ENCODE measurements at places on chromosomes 7 and 10.
A peak's percentile ranks its signal among the peaks of the same experiment; 100 is the strongest.

DNA sequence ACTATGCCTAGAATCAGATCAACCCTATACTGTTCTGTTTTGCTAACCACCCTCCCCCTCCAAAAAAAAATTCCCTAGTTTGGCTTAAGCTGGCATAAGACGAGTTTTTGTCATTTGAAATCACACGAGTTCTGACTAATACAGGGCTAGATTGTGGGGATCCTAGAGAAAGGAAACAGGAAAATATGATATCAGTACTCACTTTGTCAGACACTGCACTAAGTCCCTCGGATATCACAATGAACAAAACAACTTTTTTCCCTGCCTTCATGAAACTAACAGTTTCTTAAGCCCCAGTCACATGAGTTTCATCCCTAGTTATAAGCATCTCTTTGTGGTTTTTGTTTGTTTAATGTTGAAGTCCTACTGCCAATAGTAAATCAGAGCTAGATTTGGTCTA, 118.5 kb downstream of the ITGB8 start:
- DNase-seq: no peak
- H3K4me3 ChIP-seq: no peak overlapping the region
- H3K27ac ChIP-seq: no peak overlapping the region
- H3K27me3 ChIP-seq: peaks cover 11% of the 10 kb centered on the region
- no peaks in the 10 kb centered on the region for H3K36me3 ChIP-seq

GRCh38 chr10:34768972-34769330, 46.1 kb downstream of the PARD3 start:
- peak overlapping the region; percentile 2 for H3K27ac ChIP-seq
- no peaks in the 10 kb centered on the region for H3K27me3 ChIP-seq
- H3K36me3 ChIP-seq: no peaks in the 10 kb centered on the region
- no peak overlapping the region for H3K4me3 ChIP-seq
- no peak for DNase-seq
- H3K4me1 ChIP-seq: peaks cover 44% of the 10 kb centered on the region

DNA sequence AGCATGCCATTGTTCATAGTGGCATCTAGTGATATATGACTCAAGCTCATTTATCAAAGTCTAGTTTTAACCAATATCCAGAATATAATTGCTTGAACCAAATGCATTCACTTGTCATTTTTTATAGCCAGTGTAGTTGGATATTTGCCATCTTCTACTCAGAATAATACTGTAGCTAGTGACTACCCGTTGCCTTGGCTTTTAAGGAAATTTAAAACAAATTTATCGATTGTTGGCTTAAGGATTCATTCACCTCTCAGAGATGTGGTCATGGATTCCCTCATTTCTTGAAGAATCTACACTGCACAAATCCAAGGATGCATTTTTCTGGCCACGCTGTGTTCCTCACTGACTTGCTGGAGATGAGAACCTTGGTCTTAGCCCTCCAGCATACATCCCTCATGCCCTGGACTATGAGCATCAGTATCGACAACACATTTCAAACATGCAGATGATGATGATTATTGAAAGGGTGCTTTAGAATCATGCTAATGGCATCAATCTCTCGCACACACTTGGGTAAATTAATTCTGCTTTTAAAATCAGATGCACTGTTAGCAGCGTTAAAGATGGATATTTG, 8.8 kb downstream of the ARID5B start:
- H3K4me1 ChIP-seq: peaks cover 13% of the 10 kb centered on the region
- H3K27ac ChIP-seq: no peak overlapping the region
- no peak overlapping the region for H3K4me3 ChIP-seq
- H3K36me3 ChIP-seq: peaks cover 14% of the 10 kb centered on the region
- H3K27me3 ChIP-seq: no peaks in the 10 kb centered on the region

DNA sequence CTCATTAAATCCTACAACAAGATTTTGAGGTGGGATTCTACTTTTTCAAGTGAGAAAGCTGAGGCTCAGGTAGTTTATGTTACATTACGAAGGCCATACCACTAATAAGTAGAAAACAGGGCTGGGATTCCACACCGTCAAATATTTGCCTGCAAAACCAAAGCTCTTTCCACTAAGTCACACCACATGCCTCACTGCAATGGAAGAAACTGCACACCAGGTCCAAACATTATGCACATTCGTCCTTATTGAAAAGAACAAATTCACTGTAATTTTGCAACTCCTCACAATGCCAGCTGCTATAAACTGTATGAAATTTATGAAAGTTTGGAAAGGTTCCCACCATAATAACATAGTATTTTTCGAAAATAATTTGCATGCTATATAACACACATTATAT, 66.5 kb downstream of the DGKB start:
- H3K36me3 ChIP-seq: peaks cover 2% of the 10 kb centered on the region
- peak overlapping the region; percentile 89 for H3K27ac ChIP-seq
- DNase-seq: no peak

GRCh38 chr10:73406846-73407245, 7.0 kb downstream of the ANXA7 start:
- no peak overlapping the region for H3K4me3 ChIP-seq
- DNase-seq: no peak
- peak overlapping the region; percentile 25 for H3K27ac ChIP-seq
- peaks cover 30% of the 10 kb centered on the region for H3K4me1 ChIP-seq
- H3K36me3 ChIP-seq: peaks cover 10% of the 10 kb centered on the region

DNA sequence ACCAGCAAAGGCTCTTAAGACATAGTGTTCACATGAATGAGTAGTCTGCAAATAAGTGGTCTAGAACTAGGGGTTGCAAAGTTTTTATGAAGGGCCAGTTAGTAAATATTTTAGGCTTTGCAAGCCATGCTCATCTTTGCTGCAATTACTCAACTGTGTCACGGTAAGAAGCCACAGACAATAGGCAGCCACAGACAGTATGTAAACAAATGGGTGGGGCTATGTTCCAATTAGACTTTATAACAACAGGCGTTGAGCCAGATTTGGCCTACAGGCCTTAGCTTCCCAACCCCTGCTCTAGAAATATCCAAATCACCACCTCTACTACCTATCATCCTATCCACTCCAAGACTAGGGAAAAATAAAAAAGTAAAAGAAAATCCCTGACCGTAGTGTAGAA, 9.2 kb downstream of the IKZF5 start:
- H3K36me3 ChIP-seq: peaks cover 3% of the 10 kb centered on the region
- H3K4me3 ChIP-seq: no peak overlapping the region
- no peak for DNase-seq
- no peaks in the 10 kb centered on the region for H3K4me1 ChIP-seq
- no peaks in the 10 kb centered on the region for H3K27me3 ChIP-seq

DNA sequence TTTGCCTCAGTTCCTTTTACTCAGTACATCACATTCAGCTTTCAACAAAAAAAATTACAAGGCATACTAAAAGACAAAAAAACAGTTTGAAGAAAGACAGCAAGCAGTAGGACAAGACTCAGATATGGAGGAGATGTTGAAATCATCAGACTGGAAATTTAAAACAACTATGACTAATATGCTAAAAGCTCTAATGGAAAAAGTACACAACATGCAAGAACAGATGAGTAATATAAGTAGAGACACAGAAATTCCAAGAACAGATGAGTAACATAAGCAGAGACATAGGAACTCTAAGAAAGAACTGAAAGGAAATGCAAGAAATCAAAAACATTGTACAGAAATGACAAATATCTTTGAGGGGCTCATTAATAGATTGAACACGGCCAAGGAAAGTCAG, 402.6 kb downstream of the NEBL start:
- no peaks in the 10 kb centered on the region for H3K4me1 ChIP-seq
- peaks cover 6% of the 10 kb centered on the region for H3K36me3 ChIP-seq
- no peak for DNase-seq
- H3K27me3 ChIP-seq: no peaks in the 10 kb centered on the region
- H3K27ac ChIP-seq: peak overlapping the region; percentile 78

DNA sequence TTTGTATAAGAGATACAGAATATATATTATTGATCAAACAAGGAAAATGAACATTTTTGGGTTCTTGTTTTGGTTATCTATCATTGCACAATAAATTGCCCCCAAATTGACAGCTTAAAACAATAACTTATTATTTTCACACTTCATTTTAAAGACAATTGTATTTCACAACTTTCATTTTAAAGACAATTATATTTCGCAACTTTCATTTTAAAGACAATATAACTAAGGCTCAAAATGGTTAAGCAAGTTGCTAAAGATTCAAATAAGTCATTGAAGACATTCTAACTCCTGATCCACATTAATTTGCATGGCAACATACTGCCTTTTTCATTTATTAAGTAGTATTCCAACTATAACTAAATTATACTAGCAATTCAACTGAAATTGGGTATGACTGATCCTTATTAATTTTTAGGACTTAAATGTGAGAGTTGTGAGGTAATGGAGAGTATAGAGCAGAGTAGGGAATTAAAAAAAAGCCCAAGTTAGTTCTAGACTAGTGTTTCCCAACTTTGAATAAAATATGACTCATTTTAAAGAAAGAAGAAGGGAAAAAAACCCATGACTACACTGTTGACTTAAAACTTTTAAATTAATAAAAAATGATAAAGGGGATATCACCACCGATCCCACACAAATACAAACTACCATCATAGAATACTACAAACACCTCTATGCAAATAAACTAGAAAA, 9.9 kb upstream of the STEAP2 start:
- no peak overlapping the region for H3K4me3 ChIP-seq
- no peaks in the 10 kb centered on the region for H3K36me3 ChIP-seq
- no peak for DNase-seq
- no peaks in the 10 kb centered on the region for H3K4me1 ChIP-seq
- H3K27me3 ChIP-seq: peaks cover 16% of the 10 kb centered on the region

GRCh38 chr7:112136271-112137008, 69.8 kb downstream of the DOCK4 start:
- no peak overlapping the region for H3K27ac ChIP-seq
- no peak for DNase-seq
- H3K36me3 ChIP-seq: no peaks in the 10 kb centered on the region
- no peak overlapping the region for H3K4me3 ChIP-seq
- peaks cover 46% of the 10 kb centered on the region for H3K4me1 ChIP-seq

- DNase-seq: no peak
- peaks cover 7% of the 10 kb centered on the region for H3K36me3 ChIP-seq
- no peaks in the 10 kb centered on the region for H3K27me3 ChIP-seq
Observed at GRCh38 chr7:55188590-55189138, 169.8 kb downstream of the EGFR start.

GRCh38 chr10:125565046-125565445, 117.9 kb downstream of the TEX36 start:
- peaks cover 2% of the 10 kb centered on the region for H3K36me3 ChIP-seq
- H3K4me3 ChIP-seq: no peak overlapping the region
- H3K4me1 ChIP-seq: no peaks in the 10 kb centered on the region
- no peak overlapping the region for H3K27ac ChIP-seq
- DNase-seq: no peak
- H3K27me3 ChIP-seq: peaks cover 20% of the 10 kb centered on the region

- H3K27me3 ChIP-seq: no peaks in the 10 kb centered on the region
- no peaks in the 10 kb centered on the region for H3K36me3 ChIP-seq
- no peak for DNase-seq
- no peak overlapping the region for H3K4me3 ChIP-seq
Observed at GRCh38 chr10:108785011-108785410, 1138.3 kb downstream of the XPNPEP1 start.

GRCh38 chr10:61830072-61830845, 71.2 kb upstream of the ARID5B start:
- H3K27me3 ChIP-seq: no peaks in the 10 kb centered on the region
- no peaks in the 10 kb centered on the region for H3K36me3 ChIP-seq

GRCh38 chr10:7218968-7219367, 191.9 kb downstream of the SFMBT2 start:
- no peak overlapping the region for H3K4me3 ChIP-seq
- H3K4me1 ChIP-seq: peaks cover 12% of the 10 kb centered on the region
- H3K36me3 ChIP-seq: peaks cover 9% of the 10 kb centered on the region
- no peak for DNase-seq

DNA sequence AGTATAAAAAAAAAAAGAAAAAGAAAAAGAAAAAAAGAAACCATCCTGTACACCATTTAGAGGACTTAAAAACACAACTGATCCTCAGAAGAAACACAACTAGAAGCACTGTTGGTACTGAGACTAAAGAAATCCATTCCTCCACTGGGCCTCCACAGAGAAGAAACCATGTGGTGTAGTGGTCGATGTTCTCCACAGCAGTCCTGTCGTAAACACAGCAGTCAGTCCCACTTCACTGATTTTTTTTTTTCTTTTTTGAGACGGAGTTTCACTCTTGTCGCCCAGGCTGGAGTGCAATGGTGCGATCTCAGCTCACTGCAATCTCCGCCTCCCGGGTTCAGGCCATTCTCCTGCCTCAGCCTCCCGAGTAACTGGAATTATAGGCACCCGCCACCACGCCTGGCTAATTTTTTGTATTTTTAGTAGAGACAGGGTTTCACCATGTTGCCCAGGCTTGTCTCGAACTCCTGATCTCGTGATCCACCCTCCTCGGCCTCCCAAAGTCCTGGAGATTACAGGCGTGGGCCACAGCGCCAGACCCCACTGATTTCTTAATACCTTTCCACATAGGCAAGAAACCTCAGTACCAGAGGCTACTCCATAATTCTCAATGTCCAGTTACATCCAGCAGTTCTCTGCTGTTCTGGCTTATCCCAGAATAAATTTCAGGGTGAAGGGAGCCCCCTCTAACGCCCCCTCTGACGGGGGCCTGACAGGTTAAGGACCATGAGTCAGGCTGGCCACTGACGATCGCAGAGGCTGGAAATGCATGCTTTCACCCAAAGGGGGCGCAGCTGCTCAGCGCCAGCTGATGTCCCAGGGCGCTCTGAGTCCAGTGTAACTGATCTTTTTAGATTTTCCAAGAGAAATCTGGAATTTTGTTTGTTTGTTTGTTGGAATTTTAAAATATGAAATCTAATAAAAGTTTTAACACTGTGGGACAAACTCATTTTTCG, 24.8 kb upstream of the FFAR4 start:
- no peaks in the 10 kb centered on the region for H3K36me3 ChIP-seq
- H3K27me3 ChIP-seq: peaks cover 5% of the 10 kb centered on the region

GRCh38 chr7:84735011-84735410, 451.8 kb downstream of the SEMA3D start:
- H3K27me3 ChIP-seq: no peaks in the 10 kb centered on the region
- no peaks in the 10 kb centered on the region for H3K36me3 ChIP-seq
- no peak overlapping the region for H3K4me3 ChIP-seq
- no peak overlapping the region for H3K27ac ChIP-seq

GRCh38 chr10:84258034-84258695, 13.3 kb downstream of the RGR start:
- no peak for DNase-seq
- no peak overlapping the region for H3K27ac ChIP-seq
- no peak overlapping the region for H3K4me3 ChIP-seq

GRCh38 chr7:99840136-99840869, 12.5 kb downstream of the CYP3A43 start:
- H3K27ac ChIP-seq: no peak overlapping the region
- H3K4me1 ChIP-seq: no peaks in the 10 kb centered on the region
- DNase-seq: no peak
- H3K4me3 ChIP-seq: no peak overlapping the region
- H3K36me3 ChIP-seq: no peaks in the 10 kb centered on the region

- peaks cover 67% of the 10 kb centered on the region for H3K36me3 ChIP-seq
- H3K4me1 ChIP-seq: peaks cover 3% of the 10 kb centered on the region
- H3K27ac ChIP-seq: no peak overlapping the region
- no peak overlapping the region for H3K4me3 ChIP-seq
- no peaks in the 10 kb centered on the region for H3K27me3 ChIP-seq
Observed at GRCh38 chr10:14918964-14919363, 34.9 kb downstream of the DCLRE1C start.

DNA sequence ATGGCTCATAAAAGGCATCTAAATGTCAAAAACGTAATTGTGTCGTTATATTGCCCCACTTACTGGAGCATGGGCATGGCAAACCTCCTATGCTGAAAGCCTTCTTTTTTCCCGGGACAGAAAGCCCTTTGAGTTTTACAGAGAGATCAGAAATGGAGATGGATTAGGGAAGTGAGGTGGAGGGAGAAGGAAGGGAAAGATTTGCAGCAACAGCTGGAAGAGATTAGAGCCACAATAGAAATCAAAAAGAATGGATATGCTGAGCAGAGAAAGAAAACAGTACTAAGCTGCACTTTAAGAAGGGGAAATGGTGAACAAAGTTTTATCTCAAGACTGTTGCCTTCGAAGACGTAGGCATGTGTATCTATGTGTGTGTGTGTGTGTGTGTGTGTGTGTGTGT, 97.2 kb upstream of the PCGF5 start:
- DNase-seq: no peak
- no peaks in the 10 kb centered on the region for H3K36me3 ChIP-seq
- no peaks in the 10 kb centered on the region for H3K4me1 ChIP-seq
